Smooth muscle cell of the pulmonary artery (primary cell): ENCODE measurements at places on chromosomes 6 and 20. TPM values are rescaled to one million over a fixed set of nuclear protein-coding genes. Genes with fewer than 3 reads are reported as not detected.

Gene PSMB8
- total RNA-seq, result 33.5 and 35.4 TPM in 2 replicates

Gene RMND1
- total RNA-seq, result 23.7 and 58.7 TPM in 2 replicates

Gene MATN4
- 0.03 TPM in 1 of 2 replicates, not detected in the other for total RNA-seq

Gene TSPYL1
- 69.3 and 97.4 TPM in 2 replicates for total RNA-seq

Gene ZSCAN31
- total RNA-seq, result 4.2 and 4.4 TPM in 2 replicates
